Bronchial epithelial cell (primary cell): ENCODE measurements at places on chromosomes 7 and 10.

DNA sequence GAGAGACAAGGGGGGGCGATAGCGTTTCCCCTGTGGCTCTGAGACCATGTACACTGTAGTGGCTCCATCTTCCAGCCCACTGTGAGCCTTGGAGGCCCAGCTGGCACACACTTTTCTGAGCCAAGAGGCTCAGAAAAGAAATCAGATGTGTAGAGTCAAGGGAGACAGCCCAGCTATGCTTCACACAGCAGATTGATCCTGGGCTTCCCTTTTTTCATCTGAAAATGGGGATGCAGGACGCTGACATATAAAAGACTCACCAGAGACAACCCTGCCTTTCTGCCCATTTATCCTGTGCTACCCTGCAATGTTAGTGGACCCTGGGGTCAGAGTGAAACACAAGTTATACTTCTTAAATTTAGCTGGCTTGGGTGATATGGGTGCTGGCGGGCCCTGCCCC lies 14.3 kb downstream of the TMEM273 start:
- DNase-seq: no peak

GRCh38 chr7:108124820-108125219 lies 5.3 kb downstream of the LAMB4 start:
- no peak for DNase-seq

GRCh38 chr7:43220250-43220649 lies 107.8 kb downstream of the HECW1 start:
- peak; percentile 58 for DNase-seq

DNA sequence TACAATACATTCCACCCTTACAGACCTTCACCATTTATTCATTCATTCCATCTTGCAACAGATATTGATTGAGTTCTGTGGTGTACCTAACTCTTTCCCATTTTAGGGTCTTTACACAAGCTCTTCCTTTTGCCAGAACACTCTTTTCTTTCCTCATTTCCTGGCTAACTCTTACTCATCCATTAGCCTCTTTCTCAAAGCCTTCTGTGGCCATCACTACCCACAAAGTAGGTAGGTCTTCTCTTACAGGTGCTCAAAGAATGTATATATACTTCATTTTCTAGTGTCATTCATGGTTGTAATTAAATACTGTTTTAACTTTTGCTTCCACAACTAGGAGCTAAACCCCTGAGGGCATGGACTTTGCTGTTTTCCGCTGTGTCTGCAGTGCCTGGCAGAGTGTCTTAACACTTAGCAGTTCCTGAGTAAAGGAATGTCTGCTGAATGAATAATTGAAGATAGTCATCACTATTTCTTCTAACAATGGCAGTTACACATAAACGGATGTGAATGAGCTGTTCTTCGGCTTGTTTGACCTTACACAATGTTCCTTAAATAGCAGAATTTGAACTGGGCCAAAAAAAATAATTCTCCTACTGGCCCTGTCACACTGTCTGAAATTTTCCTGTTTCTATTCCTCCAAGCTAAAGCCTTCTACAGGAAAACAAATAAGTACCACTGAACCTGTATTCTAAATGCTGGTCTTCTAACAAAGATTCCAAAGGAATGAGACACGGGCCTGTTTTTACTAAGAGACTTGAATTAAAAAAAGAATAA lies 15.1 kb downstream of the BCAP29 start:
- peak; percentile 97 for DNase-seq

DNA sequence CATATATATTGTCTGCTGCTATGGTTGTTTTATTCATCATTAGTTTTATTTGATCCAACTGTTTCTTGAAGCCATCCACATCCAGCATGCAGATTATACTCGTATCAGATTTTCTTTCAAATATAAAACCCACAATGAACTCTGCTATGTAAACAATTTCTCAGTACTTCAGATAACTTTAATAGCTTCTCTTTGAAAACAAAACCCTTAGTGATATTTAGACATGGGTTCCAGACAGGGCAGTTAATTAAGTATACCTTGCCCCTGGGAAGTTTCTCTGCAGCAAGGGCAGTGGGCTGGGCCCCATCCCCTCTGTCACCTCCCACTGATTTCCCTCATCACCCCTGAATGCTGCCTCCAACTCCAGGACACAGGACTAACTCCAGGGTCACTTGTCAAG lies 104.3 kb downstream of the GFRA1 start:
- no peak for DNase-seq

- peak; percentile 72 for DNase-seq
Measured at GRCh38 chr7:11716185-11716584, 115.8 kb downstream of the THSD7A start.

DNA sequence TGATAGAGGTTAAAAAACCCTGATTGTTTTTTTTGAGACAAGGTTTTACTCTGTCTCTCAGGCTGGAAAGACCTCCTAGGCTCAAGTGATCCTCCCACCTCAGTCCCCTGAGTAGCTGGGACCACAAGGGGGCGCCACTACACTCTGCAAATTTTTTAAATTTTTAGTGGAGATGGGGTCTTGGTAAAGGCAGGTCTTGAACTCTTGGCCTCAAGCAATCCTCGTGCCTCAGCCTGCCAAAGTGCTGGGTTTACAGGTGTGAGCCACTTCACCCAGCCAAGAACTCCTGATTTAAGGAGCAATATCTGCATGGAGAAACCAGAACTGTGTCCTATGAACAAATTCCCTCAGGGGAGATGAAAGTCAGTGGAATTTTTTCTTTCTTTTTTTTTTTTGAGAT lies 7.3 kb upstream of the KLHDC10 start:
- no peak for DNase-seq

DNA sequence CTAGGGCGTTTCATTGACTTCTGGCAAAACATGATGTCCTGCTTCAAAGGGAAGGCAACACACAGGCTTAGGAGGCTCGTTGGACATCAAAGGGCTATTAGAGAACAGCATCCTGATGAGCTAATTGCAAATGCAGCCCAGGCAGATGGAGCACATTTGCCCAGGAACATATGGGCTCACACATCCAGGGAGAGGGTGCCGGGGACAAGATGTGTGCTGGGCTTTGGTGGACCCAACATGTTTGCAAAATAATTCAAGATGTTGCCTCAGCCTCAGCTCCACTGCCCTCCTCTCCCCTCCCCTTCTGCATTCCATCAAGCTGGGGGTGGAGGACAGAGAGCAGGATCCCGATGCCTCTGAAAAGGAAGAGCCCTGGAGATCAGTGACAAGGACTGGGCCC lies 217.1 kb upstream of the ZMIZ1 start:
- no peak for DNase-seq

GRCh38 chr7:1359051-1359400 lies 100.2 kb downstream of the MICALL2 start:
- DNase-seq: no peak

GRCh38 chr10:74944205-74944604 lies 117.8 kb downstream of the KAT6B start:
- DNase-seq: no peak

- peak; percentile 55 for DNase-seq
Measured at GRCh38 chr7:99365318-99366141, 9.0 kb upstream of the ARPC1B start.

DNA sequence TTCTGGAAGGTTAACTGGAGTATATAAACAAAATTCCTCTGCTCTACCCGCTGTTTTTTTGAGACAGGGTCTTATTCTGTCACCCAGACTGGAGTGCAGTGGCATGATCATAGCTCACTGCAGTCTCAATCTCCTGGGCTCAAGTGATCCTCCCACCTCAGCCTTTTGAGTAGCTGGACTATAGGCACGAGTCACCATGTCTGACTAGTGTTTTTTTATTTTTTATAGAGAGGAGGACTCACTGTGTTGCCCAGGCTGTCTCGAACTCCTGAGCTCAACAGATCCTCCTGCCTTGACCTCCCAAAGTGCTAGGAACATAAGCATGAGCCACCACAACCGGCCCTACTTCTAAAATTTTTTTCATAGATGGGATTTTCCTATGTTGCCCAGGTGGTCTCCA lies 2.2 kb downstream of the RAB18 start:
- no peak for DNase-seq

DNA sequence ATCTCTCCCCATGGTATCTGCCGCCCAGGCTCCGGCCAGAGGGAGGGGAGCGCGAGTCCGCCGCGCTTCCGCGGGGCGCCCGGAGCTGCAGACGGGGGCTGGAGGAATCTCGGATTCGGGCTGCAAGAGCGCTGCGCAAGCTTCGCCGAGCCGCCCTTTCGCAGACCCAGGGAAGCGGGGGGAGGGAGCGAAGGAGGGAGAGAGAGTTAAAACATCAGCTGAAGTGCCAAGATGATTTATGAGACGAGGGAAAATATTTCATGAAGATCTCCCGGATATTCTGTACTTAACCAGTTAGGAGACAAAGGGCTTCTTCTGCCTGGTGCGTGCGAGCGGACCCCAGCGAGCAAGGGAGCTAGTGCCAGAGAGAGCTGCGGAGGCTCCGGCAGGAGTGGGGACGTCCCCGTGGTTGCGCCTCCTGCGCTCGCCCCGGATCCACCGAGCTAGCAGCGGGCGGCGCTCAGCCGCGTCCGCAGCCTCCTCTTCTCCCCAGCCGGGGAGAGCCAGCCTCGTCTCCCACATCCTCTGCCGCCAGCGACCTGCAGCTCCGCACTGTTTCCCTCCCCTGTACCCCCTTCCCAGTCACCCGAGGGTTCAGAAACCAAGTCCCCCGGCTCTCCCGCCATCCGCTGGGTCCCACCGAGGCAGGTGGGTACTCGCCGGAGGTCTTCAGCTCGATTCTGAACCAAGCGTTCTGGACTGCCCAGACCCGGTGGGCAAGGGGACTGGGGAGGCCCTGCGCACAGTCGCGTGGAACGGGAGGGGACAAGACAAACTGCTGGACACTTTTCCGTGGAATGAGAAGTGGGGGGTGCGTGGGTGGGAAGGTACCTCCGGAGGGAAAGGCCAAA lies 1.0 kb upstream of the PAX2 start:
- no peak for DNase-seq

DNA sequence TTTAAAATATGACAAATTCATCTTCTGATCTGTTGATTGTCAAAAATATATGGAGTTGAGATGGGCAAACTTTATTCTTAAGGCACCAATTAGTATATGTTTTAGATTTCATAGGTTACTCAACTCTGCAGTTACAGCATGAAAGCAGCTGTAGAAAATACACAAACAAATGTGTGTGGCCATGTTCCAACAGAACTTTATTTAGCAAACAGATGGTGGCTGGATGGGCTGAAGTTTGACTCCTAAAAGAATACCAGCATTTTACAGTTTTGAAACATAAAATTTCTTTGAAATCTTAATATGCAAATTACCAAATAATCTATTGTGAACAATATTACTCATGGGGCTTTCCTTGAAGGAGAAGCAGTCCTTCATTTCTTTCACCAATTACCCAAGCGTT lies 1206.0 kb upstream of the LRRTM3 start:
- no peak for DNase-seq

- no peak for DNase-seq
Measured at GRCh38 chr10:124281666-124282065, 137.1 kb downstream of the OAT start.

- DNase-seq: peak; percentile 35
Measured at GRCh38 chr7:47444376-47445098, 137.4 kb downstream of the TNS3 start.

- no peak for DNase-seq
Measured at GRCh38 chr10:18221882-18222281, 81.7 kb downstream of the CACNB2 start.

- peak; percentile 28 for DNase-seq
Measured at GRCh38 chr7:5452937-5453540, 29.4 kb upstream of the TNRC18 start.
